ENCODE measurements at places on chromosomes 3 and 15. TPM values are rescaled to one million over a fixed set of nuclear protein-coding genes. Genes with fewer than 3 reads are reported as not detected.

The CLRN1 gene
- total RNA-seq = not detected

The SLC28A1 gene
- total RNA-seq = 0.47 TPM

The GALNT15 gene
- 57.6 TPM for total RNA-seq

The PCSK6 gene
- total RNA-seq = 46.0 TPM

The TRH gene
- not detected for total RNA-seq

The UTS2B gene
- total RNA-seq = not detected

The GOLGA6A gene
- 0.83 TPM for total RNA-seq

Data from gastrocnemius medialis (tissue), 4 donors.